Neural cell (in vitro differentiated cells): ENCODE measurements at places on chromosomes 1 and 21. TPM values are rescaled to one million over a fixed set of nuclear protein-coding genes. Genes with fewer than 3 reads are reported as not detected.

HFM1 gene
- 28.9 and 30.5 TPM in 2 replicates for polyA plus RNA-seq

KTI12 gene
- polyA plus RNA-seq, result 14.0 and 18.2 TPM in 2 replicates

EXTL1 gene
- polyA plus RNA-seq, result 2.0 and 2.7 TPM in 2 replicates

IL20 gene
- polyA plus RNA-seq, result not detected in 2 replicates

MTARC1 gene
- 2.9 and 4.2 TPM in 2 replicates for polyA plus RNA-seq

PPIAL4G gene
- polyA plus RNA-seq, result not detected in 2 replicates

ASCL5 gene
- polyA plus RNA-seq, result 0.20 TPM in 1 of 2 replicates, not detected in the other

TSPEAR gene
- polyA plus RNA-seq, result 0.19 TPM in 1 of 2 replicates, not detected in the other

MAD2L2 gene
- 182 and 203 TPM in 2 replicates for polyA plus RNA-seq
